CD4-positive, alpha-beta T cell treated with Interleukin-1 beta for 1 hour (primary cell): ENCODE measurements at places on chromosomes 12 and 14.

GRCh38 chr12:88450136-88450535 lies 130.1 kb downstream of the KITLG start:
- no peak for DNase-seq

DNA sequence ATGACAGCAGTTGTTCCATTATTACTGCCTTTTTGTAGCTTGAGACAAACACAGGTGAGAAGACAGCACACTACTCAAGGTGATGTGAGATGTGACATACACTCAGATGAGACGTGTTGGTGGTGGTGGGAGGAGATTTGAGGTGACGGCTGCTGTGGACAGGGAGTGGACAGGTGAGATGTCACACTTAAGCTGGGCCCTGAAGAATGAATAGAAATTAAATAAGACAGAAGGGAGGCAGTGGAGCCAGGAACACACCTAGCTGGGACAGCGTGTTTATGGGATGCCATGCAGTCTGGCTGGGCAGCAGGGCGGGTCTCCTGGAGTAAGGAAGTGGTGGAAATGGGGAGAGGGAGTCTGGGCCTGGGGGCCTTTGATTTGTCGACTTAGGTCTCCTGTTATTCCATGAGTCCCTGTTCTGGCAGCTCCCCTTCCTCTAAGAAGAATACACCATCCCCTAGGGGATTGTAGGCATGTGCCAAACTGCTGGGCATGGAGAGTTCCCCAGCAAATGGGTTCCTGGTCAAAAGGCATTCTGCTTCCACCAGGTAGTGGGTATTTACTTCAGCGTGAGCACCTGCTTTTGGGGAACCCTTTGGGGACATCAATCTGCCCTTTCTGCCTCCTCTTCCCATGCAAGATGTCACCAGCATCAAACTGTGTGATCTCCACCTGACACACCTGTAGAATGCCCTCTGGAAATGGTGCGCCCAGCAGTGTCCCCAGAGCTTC lies 71.2 kb upstream of the ESRRB start:
- no peak for DNase-seq

GRCh38 chr14:23729720-23730387 lies 93.7 kb downstream of the DHRS2 start:
- no peak for DNase-seq

GRCh38 chr12:96578526-96579125 lies 89.2 kb downstream of the CFAP54 start:
- DNase-seq = no peak

DNA sequence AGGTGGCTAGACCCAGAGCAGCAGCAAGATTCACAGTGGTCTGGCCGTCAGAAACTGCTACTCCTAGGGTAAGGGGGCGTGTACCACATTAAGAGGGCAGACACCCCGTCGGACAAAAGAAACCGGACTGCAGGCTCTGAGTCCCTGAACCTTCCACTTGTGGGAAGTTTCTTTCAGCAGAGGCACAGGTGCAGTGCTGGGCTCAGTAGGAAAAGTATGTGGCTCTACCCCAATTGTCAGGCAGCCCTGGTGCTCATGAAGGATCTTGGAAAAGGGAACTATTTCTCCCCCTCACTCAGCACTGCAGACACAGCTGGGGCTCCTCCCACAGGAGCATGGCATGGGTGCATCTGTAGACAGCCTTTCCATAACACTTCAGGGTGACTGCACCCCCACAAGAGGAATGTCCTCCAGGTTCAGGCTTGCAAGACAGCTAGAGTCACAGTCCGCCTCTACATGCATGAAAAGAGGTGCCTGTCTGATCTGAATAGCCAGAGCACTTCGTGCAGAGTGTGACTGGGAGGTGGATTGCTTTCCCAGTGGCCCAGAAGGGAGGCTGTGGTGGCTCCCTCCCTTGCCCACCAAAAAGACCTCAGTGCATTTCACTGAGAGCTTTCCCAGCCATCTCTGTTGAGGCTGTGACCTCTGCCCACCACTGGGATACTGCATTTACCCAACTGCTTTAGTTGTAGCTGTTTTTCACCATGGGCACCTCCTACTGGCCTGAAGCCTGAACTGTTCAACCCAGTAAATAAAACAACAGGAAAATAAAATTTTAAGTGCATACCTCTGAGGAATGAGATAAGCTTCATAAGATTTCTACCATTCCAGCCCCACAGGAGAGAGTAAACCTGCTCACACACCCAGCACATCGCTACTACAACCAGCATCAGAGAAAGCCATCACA lies 14.2 kb downstream of the CEP128 start:
- no peak for DNase-seq

GRCh38 chr12:94258593-94258992 lies 110.2 kb downstream of the PLXNC1 start:
- no peak for DNase-seq

- no peak for DNase-seq
These were observed 693.0 kb downstream of the LRFN5 start for GRCh38 chr14:42299692-42300091.

- DNase-seq = no peak
These were observed 152.2 kb upstream of the LMNTD1 start for GRCh38 chr12:25705261-25705660.

- no peak for DNase-seq
These were observed 367 bp downstream of the GALNT16 start for GRCh38 chr14:69260190-69260860.

GRCh38 chr12:112894128-112894527 lies 12.6 kb upstream of the OAS1 start:
- DNase-seq = no peak

GRCh38 chr14:92937051-92937937 lies 14.3 kb downstream of the CHGA start:
- DNase-seq = no peak

GRCh38 chr12:114664651-114665320 lies 19.2 kb downstream of the TBX3 start:
- no peak for DNase-seq
